ENCODE measurements at places on chromosomes 1 and 21. TPM values are rescaled to one million over a fixed set of nuclear protein-coding genes. Genes with fewer than 3 reads are reported as not detected.
A peak's percentile ranks its signal among the peaks of the same experiment; 100 is the strongest.

DNA sequence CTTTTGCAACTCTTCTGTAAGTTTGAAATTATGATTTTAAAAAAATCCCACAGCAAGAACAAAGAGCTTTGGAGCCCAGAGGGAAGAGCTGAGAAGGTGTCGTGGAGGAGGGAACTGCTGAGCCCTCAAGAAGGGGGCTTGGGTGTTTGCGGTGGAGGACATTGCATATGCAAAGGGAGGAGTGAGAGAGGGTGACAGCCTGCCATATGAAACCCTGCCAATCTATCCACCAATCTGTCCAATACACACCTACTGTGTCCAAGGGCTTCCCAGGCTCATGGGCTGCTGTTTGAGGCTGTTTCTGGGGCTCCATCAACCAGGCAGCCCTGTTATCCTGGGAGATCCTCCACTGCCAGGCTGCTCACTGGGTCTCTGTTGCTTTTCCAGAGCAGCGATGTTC, 15.2 kb downstream of the WNT4 start:
- DNase-seq, result no peak
- no peaks in the 10 kb centered on the region for H3K4me1 ChIP-seq
- H3K4me3 ChIP-seq, result no peak overlapping the region
- H3K36me3 ChIP-seq, result no peaks in the 10 kb centered on the region
- H3K27ac ChIP-seq, result no peak overlapping the region

- DNase-seq, result no peak
- H3K4me1 ChIP-seq, result no peaks in the 10 kb centered on the region
- no peak overlapping the region for H3K4me3 ChIP-seq
- no peak overlapping the region for H3K27ac ChIP-seq
- no peaks in the 10 kb centered on the region for H3K27me3 ChIP-seq
Observed at GRCh38 chr1:212958175-212958574, 7.8 kb downstream of the VASH2 start.

GRCh38 chr1:201514466-201514865, 7.5 kb upstream of the CSRP1 start:
- H3K27ac ChIP-seq, result no peak overlapping the region
- H3K27me3 ChIP-seq, result no peaks in the 10 kb centered on the region
- no peak overlapping the region for H3K4me3 ChIP-seq
- H3K4me1 ChIP-seq, result peaks cover 2% of the 10 kb centered on the region

- H3K27ac ChIP-seq, result no peak overlapping the region
- no peak overlapping the region for H3K4me3 ChIP-seq
- no peaks in the 10 kb centered on the region for H3K36me3 ChIP-seq
- peaks cover 4% of the 10 kb centered on the region for H3K4me1 ChIP-seq
Observed at GRCh38 chr1:243819438-243819839, 30.6 kb downstream of the AKT3 start.

DNA sequence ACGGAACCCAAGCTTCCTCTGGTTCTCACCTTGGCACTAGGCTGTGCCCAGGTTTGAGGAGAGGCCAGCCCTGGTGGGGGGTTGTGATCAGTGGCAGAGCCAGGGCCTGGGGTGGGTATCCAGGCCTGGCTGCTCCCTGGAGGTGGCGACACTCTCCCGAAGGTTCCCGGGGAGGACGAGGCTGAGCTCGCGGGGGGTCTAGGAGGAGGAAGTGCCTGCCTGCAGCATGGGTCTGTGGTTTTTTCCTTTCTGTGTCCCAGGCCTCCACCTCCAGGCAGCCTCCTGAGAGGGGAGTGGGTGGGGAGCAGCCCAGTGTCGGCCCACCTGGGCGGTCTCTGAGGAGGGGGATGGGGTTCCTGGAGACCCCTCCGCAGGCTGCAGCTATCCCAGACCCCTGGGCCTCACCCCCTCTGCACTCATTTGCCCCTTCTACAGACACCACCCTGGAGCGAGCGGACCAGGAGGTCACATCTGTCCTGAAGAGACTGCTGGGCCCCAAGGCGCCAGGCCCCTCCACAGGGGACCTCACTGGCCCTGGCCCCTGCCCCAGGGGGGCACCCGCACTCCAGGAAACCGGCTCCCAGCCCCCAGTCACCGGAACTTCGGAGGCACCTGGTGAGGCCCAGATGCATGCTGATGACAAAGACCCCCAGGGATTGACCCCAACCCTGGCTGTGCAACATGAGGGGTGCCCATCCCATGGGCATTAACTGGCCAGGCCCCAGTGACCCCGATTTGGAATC, 44.3 kb downstream of the TRIM11 start:
- H3K4me1 ChIP-seq, result no peaks in the 10 kb centered on the region
- no peaks in the 10 kb centered on the region for H3K36me3 ChIP-seq
- H3K27me3 ChIP-seq, result no peaks in the 10 kb centered on the region
- peak; percentile 60 for DNase-seq
- no peak overlapping the region for H3K27ac ChIP-seq

DNA sequence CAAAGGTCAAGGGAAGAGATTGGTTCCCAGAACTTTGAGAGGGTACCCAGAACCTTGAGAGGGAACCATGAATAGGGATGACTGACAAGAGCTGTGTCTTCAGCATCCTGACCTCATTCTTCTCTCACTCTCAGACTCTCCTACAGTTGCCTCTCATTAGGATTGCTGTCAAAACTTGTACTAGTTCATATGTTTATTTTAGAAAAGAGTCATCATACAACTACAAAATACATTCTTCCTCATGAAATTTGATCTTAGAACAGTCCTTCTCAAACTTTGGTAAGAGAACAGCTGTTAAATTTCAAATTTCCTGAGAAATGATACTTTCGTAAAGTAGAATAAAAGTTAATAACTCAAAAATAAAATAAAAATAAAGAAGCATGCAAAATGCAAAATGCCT, 161.4 kb upstream of the ZRANB2 start:
- H3K4me1 ChIP-seq, result no peaks in the 10 kb centered on the region
- no peak overlapping the region for H3K27ac ChIP-seq
- H3K4me3 ChIP-seq, result no peak overlapping the region
- DNase-seq, result no peak
- H3K27me3 ChIP-seq, result no peaks in the 10 kb centered on the region
- no peaks in the 10 kb centered on the region for H3K36me3 ChIP-seq

GRCh38 chr1:242008826-242009495, 10.1 kb upstream of the MAP1LC3C start:
- DNase-seq, result no peak
- no peak overlapping the region for H3K27ac ChIP-seq
- no peak overlapping the region for H3K4me3 ChIP-seq
- no peaks in the 10 kb centered on the region for H3K4me1 ChIP-seq
- no peaks in the 10 kb centered on the region for H3K27me3 ChIP-seq

- H3K36me3 ChIP-seq, result no peaks in the 10 kb centered on the region
- no peak overlapping the region for H3K4me3 ChIP-seq
- DNase-seq, result no peak
- no peaks in the 10 kb centered on the region for H3K4me1 ChIP-seq
- H3K27ac ChIP-seq, result no peak overlapping the region
Observed at GRCh38 chr1:245615001-245615400, 460.2 kb downstream of the KIF26B start.

GRCh38 chr1:228420968-228421826, 4.5 kb upstream of the TRIM17 start:
- DNase-seq, result no peak
- H3K36me3 ChIP-seq, result no peaks in the 10 kb centered on the region
- H3K4me1 ChIP-seq, result no peaks in the 10 kb centered on the region
- H3K27ac ChIP-seq, result no peak overlapping the region
- H3K27me3 ChIP-seq, result no peaks in the 10 kb centered on the region

DNA sequence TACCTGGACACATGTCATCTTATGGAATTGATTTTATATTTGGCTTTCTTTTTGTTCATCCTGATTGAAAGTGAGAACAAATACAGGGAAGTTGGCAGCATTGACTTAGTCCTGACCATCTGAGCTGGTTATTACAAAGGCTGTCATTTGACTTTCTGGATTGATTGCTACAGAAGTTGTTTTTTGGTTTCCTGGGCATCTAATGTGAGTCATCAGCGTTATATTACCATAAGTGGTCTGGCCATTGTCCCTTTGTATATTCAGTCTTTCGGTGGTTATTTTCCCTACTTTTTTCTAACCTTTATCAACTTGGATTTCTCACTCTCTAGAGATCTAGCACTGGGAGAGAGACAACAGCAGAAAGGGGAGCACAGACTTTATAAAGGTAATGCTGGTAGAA, 1646.5 kb downstream of the MRPL39 start:
- no peak overlapping the region for H3K27ac ChIP-seq
- H3K4me3 ChIP-seq, result no peak overlapping the region
- no peaks in the 10 kb centered on the region for H3K36me3 ChIP-seq
- no peaks in the 10 kb centered on the region for H3K4me1 ChIP-seq
- DNase-seq, result no peak
- H3K27me3 ChIP-seq, result no peaks in the 10 kb centered on the region

The WNT9A gene
- total RNA-seq, result 0.94 TPM

The BRINP2 gene
- not detected for total RNA-seq

The RNU1-2 gene
- 8,154 TPM for total RNA-seq

The KRTAP12-3 gene
- not detected for total RNA-seq

The LCE3E gene
- total RNA-seq, result not detected

Data from aorta (tissue), 5 donors.